ENCODE measurements at places on chromosomes 2 and 18. TPM values are rescaled to one million over a fixed set of nuclear protein-coding genes. Genes with fewer than 3 reads are reported as not detected.
A peak's percentile ranks its signal among the peaks of the same experiment; 100 is the strongest.

Gene M1AP
- 0.49 TPM for polyA plus RNA-seq

Gene LIMS2
- polyA plus RNA-seq = 107 TPM

Gene C2orf78
- polyA plus RNA-seq = not detected

Gene DHRS9
- polyA plus RNA-seq = not detected

Gene IMPA2
- polyA plus RNA-seq = 348 TPM

Gene CD226
- polyA plus RNA-seq = 0.28 TPM

Gene TRAPPC12
- polyA plus RNA-seq = 81.6 TPM

Gene COL4A3
- 20.8 TPM for polyA plus RNA-seq

Gene ANTXR1
- 7.0 TPM for polyA plus RNA-seq

Gene CYP26B1
- 3.1 TPM for polyA plus RNA-seq

Gene MAL
- polyA plus RNA-seq = 1,006 TPM

- no peak for DNase-seq
Observed at GRCh38 chr2:100042562-100042961, 99.8 kb downstream of the AFF3 start.

GRCh38 chr2:100895402-100895801 lies 75.5 kb downstream of the NPAS2 start:
- peak; percentile 52 for DNase-seq

DNA sequence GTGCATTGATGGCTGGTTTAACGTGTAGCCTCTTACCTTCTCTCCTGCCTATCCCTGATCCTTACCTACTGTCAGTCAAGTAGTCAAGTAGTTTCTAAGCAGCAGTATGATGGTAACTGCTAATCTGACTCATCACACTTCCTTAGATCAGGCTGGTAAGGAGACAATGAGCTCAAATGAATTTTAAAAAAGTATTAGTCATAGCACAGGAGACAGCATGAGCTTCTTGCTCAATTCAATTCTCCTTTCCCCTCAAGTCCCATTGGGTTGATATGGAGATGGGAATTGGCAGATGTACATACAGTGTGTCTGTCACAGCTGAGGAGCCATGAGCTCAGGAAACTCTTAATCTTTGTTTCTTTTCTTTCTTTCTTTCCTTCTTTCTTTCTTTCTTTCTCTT lies 799.7 kb downstream of the LRP1B start:
- no peak for DNase-seq

GRCh38 chr2:48200620-48201293 lies 294.5 kb upstream of the FBXO11 start:
- no peak for DNase-seq

DNA sequence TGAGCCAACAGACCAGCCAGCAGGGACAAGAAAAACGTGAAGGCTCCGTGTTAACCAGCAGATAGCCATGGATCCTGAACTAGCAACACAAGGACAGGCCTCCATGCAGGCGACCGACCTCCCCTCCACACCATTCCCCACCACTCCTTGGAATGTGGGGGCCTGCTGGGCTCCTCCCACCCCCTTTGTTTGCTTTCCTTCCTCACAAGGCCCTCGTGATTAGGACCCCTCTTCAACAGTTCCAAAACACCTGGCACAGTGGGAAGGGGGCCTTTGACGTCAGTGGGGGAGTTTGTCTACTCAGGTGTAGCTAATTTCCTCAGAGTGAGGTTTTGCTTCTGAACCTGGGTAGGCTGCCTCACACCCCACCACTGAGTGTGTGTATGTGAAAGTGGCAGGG lies 37.8 kb downstream of the SLC14A2 start:
- DNase-seq = no peak

- no peak for DNase-seq
Observed at GRCh38 chr2:16333681-16334080, 332.0 kb downstream of the CYRIA start.

GRCh38 chr2:46876741-46877384 lies 38.7 kb downstream of the MCFD2 start:
- DNase-seq = peak; percentile 64

- DNase-seq = no peak
Observed at GRCh38 chr2:205482399-205483081, 199.8 kb upstream of the NRP2 start.

DNA sequence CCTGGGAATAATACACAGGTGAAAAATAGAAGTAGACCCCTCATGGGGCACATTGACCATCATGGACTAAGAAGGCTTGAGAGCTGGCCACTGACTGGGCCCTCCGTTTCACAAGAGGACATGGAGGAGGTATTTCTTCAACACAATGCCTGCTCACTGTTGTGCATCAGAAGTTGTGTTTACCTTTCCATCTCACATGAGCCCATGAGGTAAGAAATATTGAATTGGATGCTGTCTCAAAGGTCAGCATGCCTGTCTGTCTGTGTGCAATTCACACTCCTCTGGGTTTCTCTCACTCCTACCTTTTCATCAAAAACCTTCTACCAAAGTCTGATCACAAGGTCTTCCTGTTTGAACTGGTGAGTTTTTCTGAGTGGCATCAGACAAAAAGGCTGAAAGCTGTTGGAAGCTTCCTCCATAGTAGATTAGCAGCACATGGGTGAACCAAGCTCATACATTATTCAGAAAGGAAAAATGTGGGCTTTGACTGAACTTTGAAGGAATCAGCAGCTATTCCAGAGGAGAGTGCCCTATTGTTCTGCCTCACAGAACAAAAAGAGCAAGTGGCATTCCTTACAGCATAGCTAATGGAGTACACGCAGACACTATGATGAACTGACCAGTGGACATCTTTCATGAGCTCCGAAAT lies 143.2 kb upstream of the RND3 start:
- no peak for DNase-seq

DNA sequence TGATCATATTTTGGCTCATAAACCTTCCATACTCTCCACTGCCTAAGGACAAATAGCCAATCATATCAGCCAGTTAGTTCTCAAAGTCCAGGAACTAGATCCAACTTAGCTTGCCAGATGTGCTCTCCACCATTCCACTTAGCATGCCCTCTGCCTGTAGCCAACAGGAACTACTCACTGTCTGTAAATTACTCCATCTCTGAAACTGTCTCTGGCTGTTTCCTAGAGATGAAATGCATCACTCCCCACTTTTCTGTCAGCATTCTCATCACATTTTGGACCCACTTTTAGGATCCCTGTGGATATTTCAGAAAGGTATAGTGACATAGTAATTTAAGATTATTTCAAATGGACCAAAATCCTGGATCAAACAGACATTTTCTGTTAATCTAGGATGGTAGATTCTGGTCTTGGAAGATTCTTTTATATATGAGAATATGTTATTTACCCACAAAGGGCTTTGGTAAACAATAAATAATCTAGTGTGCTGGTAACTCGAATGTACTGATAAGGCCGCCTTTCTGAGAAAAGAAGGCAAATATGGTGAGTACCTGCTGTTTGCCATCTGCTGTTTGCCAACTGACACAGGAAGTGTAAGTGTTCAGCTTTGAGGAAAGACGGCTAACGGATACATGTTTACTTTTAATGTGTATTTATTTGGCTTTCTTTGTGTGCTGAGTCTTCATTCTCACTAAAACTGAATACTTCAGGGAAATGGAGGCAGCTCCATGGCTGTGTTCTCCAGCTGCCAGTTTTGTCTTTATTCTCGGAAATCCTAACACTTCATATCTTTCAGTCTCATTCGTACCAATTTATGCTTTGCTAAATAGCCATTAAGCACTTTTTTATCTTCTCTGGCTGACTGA lies 79.5 kb downstream of the EVA1A start:
- DNase-seq = no peak

- DNase-seq = no peak
Observed at GRCh38 chr2:150963336-150963735, 298.3 kb downstream of the RBM43 start.

GRCh38 chr2:33018271-33018670 lies 71.5 kb downstream of the LTBP1 start:
- DNase-seq = no peak

DNA sequence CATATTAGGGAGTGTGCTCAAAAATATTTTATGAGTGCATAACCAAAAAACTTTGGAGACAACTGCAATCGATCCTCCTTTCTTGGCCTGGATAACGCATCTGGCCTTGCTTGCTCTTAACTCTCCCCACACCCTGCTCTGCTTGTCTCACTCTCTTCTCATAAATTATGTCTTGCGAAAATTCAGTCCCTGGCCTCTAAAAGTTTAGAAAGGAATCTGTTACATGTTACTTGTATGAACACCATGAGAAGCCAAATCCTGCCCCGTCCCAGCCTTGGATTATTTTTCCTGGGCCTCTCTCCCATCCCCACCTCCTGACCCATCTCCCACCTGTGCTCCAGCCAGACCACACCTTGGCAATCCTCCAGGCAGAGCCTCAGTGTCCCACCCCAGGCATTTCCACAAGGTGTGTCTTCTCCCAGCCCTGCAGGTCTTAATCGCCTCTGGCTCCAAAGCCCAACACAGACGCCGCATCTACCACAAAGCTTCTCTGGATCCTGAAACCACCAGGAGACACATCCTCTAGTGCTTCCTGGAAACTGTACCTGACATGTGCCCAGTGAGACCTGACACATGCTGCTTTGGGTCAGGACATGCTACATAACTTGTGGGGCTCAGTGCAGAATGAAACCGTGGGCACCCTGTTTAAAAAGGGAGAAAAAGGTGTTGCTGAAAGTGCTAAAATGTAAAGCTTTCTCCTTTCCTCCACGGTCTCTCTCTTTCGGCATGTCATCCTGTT lies 99.6 kb upstream of the ST3GAL5 start:
- no peak for DNase-seq

DNA sequence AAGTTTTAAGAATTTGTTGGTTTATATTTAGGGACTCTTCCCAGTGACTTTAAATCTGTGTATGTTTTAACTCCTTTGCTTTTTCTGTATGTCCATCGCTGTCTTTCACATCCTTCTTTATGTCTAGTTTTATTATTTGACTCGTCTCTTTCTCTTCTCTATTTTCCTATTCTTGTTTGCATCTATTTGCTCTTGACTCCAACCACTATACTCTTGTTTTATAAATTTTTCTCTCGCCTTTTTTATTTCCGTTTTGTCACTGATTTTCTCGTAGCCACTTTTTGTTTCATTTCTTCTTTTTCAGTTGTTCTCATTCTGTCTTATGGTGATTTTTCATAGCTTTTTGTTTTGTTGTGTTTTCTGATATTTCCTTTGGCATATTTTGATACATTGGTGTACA lies 170.5 kb upstream of the NETO1 start:
- no peak for DNase-seq

- no peak for DNase-seq
Observed at GRCh38 chr18:3679241-3679640, 229.3 kb downstream of the TGIF1 start.

DNA sequence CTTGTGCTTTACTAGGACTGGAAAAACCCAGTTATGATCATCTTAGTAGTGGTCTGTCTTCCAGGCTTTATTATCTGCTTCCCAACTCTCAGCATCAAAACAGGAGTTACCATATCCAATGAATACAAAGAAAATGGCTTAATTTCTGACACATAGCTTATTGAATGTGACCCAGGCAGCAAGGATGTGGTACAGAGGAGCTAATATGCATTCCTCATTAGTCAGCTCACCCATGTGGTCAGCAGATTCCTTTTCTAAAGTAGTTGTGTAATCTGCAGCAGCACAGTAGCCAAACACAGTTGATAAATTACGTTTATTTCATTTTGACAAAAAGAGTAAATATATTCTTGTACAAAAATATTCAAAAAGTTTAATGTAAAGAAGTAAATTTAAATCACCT lies 43.6 kb downstream of the TSPYL6 start:
- no peak for DNase-seq

- no peak for DNase-seq
Observed at GRCh38 chr2:79630060-79630459, 117.2 kb downstream of the CTNNA2 start.

GRCh38 chr2:30287190-30287840 lies 56.0 kb downstream of the LBH start:
- no peak for DNase-seq

DNA sequence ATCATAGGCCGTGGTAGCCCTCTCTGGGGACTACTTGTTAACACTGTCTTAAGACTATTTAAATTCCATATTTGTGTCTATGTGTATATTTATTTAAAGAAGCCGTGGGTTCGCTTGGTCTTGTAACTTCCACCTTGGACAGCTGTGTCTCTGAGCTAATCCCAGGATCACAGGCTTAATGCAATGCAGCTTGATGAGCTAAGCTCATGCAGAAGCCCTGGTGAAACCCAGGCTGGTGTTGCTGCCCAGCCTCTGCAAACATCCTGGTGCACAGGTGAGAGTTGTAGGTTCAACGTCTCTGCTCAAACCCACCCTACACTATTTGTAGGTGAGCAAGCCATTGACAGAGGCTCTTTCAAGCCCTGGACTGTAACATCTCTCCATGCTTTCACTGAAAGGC lies 211.8 kb downstream of the FAM210A start:
- DNase-seq = no peak

- DNase-seq = no peak
Observed at GRCh38 chr2:96341641-96342040, 6.1 kb downstream of the NCAPH start.

GRCh38 chr2:176188774-176189680 lies 559 bp downstream of the HOXD1 start:
- peak; percentile 47 for DNase-seq

DNA sequence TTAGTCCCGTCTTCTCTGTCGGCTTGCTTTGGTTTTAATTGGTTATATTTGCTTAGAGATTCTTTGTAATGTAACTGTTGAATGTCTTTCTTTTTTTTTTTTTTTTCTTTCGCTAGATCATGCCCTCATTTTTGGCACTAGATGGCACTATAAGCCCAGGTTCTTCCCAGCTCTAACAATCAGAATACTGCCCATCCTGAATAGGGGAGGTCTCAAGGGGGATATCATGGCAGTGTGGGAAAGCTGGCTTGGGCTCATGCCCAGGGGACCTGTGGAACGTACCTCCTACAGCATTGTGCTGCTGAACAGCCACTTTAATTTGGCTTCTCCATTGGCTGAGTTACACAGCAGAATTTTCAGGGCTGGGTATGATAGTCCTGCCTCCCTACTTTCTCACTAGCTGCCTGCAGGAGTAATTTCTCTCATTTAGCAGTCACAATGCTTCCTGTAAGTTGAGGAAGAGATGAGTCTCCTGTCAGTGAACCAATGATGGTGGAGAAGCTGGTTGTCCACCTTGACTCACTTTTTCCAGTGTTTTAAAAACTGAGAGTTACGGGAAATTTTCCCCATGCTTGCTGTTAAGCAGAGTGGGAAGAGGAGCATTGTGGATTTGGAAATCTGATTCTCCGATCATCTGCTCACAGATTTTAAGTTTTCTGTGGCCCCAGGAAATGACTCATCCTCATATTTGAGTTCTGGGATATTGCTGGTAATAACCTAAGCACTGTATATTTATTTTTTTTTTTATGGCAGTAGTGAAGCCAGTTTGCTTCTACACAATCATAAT lies 47.2 kb downstream of the RAD51AP2 start:
- DNase-seq = no peak

GRCh38 chr2:45191976-45192375 lies 182.7 kb upstream of the SIX2 start:
- no peak for DNase-seq

GRCh38 chr2:109720380-109721106 lies 73.6 kb upstream of the RGPD5 start:
- DNase-seq = no peak

- DNase-seq = no peak
Observed at GRCh38 chr2:121171625-121172119, 113.3 kb downstream of the TFCP2L1 start.

DNA sequence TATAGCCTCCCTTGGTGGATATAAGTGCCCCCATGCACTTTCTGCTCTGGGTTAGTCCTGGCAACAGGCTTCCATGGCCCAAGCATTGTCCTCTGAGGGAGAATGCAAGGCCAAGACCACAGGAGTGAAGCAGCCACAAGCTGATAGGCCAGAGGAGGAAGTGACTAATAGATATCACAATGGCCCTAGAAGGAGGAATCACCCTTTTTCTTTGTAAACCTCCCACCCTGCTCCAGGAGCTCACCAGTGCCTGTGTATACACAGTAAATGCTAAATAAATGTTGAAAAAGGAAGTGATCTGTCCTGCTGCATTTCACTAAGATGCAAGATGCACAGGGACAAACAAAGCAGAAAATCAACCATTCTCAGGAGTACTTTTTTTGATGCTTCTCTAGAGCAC lies 49.7 kb upstream of the ABCA12 start:
- DNase-seq = no peak

All from kidney (tissue), 22 donors.